ENCODE measurements at places on chromosomes 5 and 9. TPM values are rescaled to one million over a fixed set of nuclear protein-coding genes. Genes with fewer than 3 reads are reported as not detected.

AIF1L gene
- 25.6 TPM for total RNA-seq

TRIM7 gene
- 79.0 TPM for total RNA-seq

GRCh38 chr5:38094889-38095288, 163.5 kb upstream of the EGFLAM start:
- DNase-seq, result no peak

- no peak for DNase-seq
These were observed 43.9 kb upstream of the MTAP start for GRCh38 chr9:21758540-21758939.

FBP1 gene
- total RNA-seq, result 15.2 TPM

CAMSAP1 gene
- total RNA-seq, result 56.7 TPM

DNA sequence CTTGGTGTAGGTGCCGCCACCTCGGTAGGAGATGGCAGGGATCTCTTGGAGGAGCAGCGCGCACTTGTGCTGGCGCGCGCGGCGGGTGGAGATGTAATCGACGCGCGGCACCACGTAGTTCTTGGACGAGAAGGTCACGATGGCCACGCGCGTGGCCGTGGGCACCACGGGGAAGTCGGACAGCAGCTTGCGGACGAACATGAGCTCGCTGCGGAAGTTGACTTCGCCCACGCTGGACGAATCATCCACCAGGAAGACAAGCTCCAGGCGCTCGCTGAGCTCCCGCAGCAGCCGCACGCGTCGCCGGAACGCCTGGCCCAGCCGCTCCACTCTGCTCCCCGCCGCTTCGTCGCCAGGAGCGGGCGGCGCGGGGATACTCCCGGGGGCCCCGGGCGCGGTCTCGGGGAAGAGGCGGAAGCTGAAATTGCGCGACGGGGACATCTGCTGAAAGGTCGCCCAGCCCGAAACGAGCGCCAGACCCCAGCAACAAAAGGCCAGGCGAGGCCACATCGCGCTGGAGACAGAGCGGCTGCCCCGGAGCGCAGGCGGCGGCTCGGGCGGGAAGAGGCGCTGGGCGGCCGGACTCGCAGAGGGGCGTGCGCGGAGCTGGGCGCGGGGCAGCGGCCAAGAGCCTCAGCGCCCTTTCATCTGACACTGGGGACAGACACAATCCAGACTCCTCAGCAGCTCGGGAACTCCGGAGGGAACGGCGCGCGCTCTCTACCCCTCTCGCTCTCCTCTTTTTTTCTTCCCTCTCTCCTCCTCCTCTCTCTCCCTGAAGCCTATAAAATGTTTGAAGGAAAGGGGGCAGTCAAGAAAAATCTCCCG, at the start of gene SVEP1:
Gene SVEP1, minus strand, starts transcription at position 708 of the 828 bp plus-strand sequence. Its CDS starts 198 bp downstream, at position 510.
- DNase-seq, result no peak

- no peak for DNase-seq
These were observed 20.8 kb downstream of the CPLX2 start for GRCh38 chr5:175892015-175892800.

DNA sequence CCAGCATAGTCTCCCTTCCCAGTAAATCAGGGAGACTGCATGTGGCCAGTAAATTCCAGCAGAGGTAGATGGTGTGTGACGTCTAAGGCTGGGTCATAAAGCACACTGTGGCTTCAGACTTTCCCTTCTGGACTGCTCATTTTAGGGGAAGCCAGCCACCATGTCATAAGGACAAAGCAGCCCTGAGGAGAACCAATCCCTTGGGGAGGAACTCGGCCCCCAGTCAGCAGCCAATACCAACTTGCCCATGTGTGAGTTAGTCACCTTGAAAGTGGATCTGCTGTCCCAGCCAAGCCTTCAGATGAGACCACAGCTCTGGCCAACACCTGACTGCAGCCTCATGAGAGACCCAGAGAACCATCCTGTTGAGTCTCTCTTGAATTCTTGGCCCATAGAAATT, 14.7 kb upstream of the NINJ1 start:
- no peak for DNase-seq

HSD17B3 gene
- 1.7 TPM for total RNA-seq

PLCXD3 gene
- 0.15 TPM for total RNA-seq

TRPM6 gene
- total RNA-seq, result 0.53 TPM

ZDHHC11 gene
- total RNA-seq, result 7.5 TPM

DNA sequence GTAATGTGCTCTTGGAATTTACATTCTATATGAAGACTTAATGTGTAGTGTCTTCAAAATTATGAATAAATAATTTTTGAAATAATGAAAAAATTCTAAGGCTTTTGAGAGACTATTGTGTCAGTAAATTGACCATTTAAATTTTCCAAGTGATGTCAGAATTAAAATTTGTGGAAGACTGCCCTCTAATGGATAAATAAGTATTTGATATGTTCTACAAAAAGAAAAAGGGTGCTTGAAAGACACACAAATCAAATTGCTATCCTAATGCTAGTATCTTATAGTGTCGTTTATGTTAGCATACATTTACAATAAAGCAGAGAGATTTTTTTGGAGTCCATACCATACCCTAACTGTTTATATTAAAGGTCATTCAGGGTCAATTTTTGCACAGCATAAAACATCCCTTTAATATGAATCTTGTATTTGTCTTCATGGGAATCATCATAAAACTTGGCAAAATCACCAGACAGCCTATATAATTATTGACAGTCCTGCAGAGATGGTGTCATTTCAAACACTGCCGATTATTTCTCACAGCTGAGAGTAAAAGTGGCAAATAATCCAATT, 120.8 kb upstream of the SLC27A6 start:
- DNase-seq, result no peak

- DNase-seq, result no peak
These were observed 130.8 kb downstream of the ZNF354C start for GRCh38 chr5:179190851-179191505.

SNAPC3 gene
- 27.4 TPM for total RNA-seq

- no peak for DNase-seq
These were observed 30.5 kb upstream of the ERBIN start for GRCh38 chr5:65895891-65896290.

DNA sequence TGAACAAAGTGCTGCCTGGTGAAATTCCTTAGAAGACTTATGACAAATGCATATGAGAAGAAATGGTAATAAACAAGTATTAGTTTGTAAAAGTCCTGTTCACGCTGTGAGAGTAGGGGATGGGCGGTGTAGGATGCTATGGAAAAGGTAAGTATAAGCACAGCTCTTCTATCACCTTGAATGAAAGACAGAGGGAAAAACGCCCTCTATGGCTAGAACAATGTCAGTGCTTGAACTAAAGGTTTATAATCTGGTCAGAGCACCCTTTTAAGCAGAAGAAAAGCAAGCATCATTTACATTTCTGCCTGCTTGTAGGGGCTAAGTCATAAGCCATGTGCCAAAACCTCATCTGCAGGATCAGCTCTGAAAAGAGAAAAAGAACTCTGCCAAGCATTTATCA, 115.2 kb downstream of the LHFPL2 start:
- no peak for DNase-seq

- no peak for DNase-seq
These were observed 101.8 kb downstream of the BOD1 start for GRCh38 chr5:173514661-173515060.

DNA sequence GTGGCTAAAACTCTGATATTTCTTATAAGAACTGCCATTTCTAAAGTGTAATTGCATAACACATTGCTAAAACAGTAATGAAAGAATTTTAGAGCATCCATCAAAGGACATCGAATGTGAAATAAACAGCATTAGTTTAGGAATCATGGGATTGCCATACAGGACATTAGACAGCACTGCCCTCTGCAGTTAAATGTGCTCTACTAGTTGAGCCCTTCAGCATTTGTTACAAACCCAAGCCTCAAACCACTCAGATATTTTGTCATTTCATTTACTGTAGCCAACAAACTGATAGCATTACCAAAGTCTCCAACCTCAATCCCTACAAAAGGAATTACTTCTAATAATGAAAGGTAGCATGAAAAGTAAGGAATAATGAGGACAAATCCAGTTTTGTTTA, 116.8 kb upstream of the COX7C start:
- no peak for DNase-seq

DNA sequence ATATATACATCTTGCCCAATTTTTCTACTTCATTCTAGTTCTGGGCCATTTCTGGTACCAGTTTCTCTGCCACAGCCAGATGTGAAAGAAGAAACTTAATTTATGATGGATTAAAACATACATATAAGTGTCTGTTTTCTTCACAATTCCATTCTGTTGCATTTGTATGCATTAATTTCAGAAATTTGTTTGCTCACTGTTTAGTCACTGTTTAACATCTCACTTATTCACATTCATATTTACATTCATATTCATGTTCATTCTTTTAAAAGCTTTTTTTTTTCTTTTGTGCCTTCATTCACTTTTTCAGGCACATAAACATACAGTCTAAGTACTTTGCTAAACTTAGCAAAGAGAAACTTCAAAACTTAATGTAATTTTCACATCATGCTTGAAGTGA, 684.0 kb upstream of the CDH9 start:
- no peak for DNase-seq

AMBP gene
- not detected for total RNA-seq

- no peak for DNase-seq
These were observed 607.9 kb downstream of the SLCO4C1 start for GRCh38 chr5:101688156-101688555.

GRCh38 chr9:112970939-112971338, 41.1 kb downstream of the ZNF883 start:
- DNase-seq, result no peak

BARX1 gene
- not detected for total RNA-seq

RMI1 gene
- 4.4 TPM for total RNA-seq

DNA sequence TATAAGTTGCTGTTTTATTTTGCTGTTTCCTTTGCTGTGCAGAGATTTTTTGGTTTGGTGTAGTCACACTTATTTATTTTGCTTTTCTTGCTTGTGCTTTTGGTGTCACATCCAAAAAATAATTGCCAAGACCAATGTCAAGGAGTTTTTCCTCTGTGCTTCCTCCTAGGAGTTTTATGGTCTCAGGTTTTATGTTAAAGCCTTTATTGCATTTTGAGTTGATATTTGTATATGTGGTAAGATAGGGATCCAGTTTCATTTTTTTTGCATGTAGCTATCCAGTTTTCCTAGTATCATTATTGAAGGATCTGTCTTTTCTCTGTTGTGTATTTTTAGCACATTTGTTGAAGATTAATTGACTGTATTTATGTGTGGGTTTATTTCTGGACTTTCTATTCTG, 210.6 kb downstream of the ARHGEF28 start:
- DNase-seq, result no peak

DNA sequence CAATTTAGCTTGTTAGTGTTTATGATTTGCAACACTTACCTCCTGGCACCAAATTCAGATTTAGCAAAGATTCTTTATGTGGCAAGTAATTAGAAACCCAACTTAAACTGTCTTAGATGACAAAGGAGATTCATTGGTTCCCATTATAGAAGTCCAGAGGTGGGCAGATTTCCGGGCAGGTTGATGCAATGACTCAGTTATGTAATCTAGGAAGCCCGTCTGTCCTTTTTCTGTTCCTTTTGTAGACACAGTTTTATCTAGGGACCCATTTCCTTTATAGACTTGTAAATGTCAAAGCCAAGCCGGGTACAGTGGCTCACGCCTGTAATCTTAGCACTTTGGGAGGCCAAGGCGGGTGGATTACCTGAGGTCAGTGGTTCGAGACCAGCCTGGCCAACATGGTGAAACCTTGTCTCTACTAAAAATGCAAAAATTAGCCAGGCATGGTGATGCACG, 20.3 kb upstream of the ANKRD33B start:
- no peak for DNase-seq

DNA sequence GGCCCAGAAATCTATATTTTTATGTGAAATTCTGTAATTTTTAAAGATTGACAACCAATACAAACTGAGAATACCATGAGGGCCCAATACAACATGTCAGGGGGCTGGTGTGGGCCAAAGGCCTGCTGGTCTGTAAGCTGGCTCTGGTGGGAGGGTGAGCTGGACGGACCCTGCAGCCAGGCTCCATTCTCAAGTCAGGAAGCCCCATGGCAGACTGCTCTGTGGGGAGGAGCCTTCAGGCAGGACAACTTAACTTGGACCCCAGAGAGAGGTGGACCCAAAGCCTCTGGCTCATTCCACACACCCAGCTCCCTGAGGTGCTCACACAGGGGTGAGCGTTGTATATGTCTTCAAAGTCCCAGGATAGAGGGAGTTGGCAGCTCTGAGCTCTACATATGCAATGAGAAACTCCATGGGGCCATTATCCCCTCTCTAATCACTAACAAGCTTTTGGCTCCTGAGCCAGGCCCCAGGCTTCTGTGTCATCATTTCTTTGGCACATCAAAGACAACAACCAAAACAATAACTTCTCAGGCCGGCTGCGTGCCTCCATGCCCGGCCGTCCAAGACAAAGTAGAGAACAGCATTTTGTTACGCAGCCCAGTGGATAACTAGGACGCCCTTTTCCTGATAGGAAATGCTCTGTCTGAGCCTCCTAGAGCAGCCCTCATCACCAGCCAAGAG, 6.4 kb downstream of the SEPTIN8 start:
- DNase-seq, result peak; percentile 80

GRCh38 chr5:144315026-144315425, 144.4 kb downstream of the KCTD16 start:
- DNase-seq, result no peak

IDNK gene
- 5.9 TPM for total RNA-seq

DNA sequence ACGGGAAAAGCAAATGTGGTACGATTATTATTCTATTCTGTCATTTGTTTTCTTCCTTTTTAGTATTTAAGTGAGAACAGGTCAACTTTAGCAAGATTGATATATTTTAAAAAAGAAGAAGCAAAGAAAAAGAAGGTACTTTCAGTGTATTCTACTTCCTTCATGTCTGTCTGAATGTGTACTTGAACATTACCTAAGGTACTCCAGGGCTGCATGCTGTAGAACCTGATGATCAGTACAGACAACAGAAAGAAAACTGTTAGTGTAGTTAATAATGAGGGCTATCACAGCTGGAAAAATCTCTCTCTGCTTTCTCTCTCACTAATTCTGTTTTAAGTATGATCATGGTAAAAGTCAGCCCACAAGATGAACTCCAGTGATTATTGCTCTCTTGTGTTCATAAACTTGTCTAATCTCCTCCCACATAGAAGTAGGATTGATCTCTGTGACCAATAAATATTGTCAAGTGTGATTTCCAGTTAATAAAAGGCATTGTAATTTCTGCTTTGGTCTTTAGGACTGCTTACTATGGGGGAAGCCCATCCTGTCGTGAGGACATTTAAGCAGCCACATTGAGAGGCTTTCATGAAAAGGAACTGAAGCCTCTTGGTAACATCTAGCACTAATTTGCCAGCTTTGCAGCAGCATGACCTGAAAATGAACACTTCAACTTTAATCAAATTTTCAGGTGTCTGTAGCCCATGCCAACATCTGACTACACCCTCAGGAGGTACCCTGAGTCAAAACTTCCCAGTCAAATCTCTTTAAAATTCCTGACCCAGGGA, 864.0 kb upstream of the ACO1 start:
- no peak for DNase-seq

- DNase-seq, result no peak
These were observed 1011.5 kb upstream of the NUDT12 start for GRCh38 chr5:104573949-104574709.

KIF20A gene
- total RNA-seq, result 7.7 TPM

ANKRD31 gene
- 0.26 TPM for total RNA-seq

- no peak for DNase-seq
These were observed 54.5 kb downstream of the ADAM19 start for GRCh38 chr5:157520911-157521703.
